Uterus (tissue), 4 donors: ENCODE measurements at places on chromosomes 4 and X. TPM values are rescaled to one million over a fixed set of nuclear protein-coding genes. Genes with fewer than 3 reads are reported as not detected.

Gene PPEF2
- total RNA-seq = not detected

Gene ANKRD50
- total RNA-seq = 11.5 TPM

Gene NEUROG2
- not detected for total RNA-seq

Gene NPY2R
- 0.62 TPM for total RNA-seq

Gene CXCL3
- total RNA-seq = not detected

Gene CYSLTR1
- under 0.01 TPM for total RNA-seq

DNA sequence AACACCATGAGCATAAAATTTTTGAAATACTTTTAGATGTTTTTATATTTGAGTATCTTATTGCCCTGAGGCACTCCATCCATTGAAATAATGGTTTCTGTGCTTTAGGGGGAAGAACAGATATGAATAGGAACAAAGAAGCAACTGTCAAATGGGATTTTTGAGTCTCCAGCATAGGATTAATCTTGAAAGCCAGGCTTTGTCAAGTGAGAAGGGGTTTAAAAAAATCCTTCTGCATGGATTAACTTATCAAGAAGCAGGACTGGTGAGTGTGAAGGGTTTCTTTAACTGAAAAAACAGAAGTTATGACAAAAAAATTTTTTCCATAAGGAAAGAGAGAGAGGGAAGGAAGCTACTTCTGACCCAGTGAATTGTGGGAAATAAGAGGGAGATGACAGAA is 7.6 kb upstream of the NUDT9 start:
- DNase-seq = no peak

DNA sequence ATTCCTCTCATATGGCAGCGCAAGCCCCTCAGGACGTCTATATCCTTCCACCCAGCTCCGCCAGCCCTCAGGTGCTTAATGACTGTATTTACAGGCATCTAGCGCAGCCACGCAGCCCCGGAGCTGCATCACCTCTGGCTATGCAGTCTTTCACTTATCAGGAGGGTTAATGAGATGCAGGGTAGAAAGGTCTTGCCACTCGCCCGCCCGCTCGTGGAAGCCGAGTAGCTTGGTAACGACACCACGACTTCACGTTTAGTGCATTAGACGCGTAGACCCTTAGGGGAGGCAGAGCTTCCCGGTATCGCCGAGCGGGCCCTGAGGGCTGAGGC is 1.5 kb upstream of the SLC16A2 start:
- peak; percentile 19 for DNase-seq

DNA sequence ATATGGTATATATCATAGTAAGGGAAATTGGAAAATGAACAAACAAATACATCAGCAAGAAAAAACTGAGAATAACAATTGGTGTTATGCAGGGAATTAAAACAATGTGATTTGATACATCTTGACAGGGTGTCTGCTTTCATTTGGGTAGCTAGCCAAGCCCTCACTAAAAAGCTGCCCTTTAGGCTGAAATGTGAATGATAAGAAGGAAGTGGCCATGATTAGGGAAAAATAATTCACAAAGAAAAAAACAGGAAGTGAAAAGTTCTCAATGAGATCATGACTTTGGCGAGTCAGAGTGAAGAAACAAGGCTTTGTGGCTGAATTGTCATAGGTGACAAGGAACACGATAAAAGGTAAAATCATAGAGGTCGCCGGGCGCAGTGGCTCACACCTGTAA is 675.8 kb upstream of the SLIT2 start:
- DNase-seq = no peak

DNA sequence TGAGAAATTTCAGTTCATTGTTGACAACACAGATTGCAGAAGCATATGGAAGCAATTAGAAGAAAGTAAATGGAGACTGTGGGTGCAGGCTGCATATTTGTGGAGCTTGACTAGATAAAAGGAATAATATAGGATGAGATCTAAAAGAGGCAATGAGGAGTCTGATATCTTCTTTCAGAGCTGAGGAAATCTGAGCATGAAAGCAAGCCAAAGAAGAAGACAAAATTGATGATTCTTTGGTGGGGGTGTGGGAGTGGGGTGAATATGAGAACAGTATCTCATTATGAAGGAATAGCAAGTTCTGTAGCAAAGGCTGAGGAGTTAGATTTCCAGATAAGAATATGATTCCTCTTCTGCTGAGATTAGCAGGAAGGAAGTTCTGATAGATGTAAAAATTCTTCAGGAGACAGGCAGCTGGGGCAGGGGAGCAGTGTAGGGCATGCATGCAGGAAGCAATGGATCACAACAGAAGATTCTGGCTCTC is 6.1 kb upstream of the PDHA2 start:
- DNase-seq = no peak

DNA sequence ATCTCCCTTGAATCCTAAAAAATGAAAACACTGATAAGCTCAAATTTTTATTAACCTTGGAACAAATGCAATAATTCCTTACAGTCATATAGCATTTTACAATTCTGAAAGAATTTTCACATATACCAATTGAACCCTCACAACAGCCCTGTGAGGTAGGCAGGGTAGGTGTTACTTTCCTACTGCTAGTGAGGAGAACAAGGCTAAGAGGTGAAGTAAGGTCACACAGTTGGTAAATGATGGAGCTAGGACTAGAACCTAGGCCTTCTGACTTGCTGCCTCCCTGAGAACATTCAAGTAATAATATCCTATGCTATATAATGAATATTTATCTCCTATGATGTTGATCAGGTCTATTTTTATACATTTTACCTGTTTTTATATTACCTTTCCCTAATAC is 9.7 kb downstream of the TAF9B start:
- no peak for DNase-seq

DNA sequence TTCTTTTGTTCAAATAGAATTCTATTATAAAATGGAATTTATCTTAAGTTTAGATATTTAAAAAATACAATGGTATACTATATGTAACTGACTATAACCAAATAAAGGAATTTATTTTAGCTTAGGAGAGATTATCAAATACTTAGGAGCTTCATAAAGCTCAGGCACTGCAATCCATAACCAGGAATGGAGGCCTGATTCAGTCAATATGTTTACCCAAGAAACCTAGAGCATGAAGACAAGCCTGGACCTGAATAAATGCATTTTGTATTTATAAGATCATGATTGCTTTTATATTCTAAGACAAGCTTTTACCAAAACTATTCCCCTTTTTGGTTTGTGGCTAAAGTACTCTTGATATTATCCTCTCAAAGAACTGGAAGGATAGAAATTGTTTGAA is 742.6 kb downstream of the FAT4 start:
- DNase-seq = no peak

DNA sequence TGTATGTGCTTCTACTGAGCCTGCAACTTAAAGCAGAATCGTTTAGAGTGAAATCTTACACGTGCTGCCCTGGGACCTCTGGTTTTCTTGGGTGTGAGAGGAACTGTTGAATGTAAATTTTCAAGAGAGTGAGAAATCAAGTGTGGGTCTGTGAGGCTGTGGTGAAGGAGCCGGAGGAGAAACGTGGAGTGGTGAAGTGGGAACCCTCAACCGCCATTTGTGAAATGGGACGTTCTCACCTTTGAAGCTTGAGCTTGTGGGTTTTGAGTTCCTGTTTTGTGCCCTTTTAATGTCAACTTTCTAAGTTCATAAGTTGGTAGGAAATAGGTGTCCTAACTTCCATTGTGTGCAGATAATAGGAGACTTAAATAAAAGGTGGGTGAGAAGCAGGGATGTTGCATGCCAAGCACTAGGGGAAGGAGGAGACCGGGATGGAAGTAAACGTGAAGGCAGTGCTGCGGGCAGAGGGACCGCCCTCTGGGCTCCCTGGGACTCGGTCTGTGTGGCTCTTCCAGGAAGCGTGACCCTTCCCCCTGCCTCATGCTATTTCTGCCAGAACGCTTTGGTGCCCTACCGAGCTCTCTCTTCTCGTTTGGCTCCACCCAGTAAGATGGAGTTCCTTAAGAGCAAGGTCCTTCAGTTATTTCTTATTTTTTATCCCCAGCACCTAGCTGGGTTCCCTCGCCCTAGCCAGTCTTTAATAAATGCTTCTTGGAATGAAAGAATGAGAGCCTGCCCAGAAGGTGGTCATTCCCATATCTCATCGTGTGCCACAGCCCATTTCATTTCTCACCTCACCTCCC is 56.0 kb downstream of the TMEM131L start:
- DNase-seq = no peak

GRCh38 chr4:84220990-84221389 is 278.1 kb downstream of the NKX6-1 start:
- DNase-seq = no peak

GRCh38 chr4:184514121-184514988 is 40.0 kb upstream of the IRF2 start:
- DNase-seq = peak; percentile 65

DNA sequence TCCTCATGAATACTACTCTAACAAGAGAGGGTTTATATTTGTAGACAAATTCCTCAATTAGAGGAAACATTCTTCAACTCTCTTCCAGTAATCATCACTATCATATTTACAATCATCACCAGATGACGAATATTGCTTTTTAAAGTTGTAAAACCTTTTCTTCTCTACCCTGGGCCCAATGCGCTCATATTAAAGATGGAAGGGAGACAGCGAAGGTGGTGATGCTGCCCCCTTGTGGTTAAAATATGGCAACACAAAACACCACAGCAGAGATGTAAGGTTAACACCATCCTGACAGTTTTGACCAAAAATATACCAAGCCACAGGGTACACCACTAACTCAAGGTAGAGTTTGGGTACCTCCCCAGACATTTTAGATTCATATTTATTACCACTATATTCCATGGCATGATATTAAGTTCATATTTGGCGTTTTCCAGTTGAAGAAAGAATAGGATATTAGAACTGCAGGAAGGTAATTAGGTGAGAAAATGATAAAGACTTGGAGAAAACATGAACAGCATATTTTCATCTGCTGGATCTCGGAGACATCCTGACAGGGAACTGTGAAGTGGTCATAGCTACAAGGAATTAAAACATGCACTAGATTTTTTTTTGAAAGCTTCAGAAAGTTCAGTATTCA is 72.8 kb downstream of the SLC9A7 start:
- peak; percentile 13 for DNase-seq

DNA sequence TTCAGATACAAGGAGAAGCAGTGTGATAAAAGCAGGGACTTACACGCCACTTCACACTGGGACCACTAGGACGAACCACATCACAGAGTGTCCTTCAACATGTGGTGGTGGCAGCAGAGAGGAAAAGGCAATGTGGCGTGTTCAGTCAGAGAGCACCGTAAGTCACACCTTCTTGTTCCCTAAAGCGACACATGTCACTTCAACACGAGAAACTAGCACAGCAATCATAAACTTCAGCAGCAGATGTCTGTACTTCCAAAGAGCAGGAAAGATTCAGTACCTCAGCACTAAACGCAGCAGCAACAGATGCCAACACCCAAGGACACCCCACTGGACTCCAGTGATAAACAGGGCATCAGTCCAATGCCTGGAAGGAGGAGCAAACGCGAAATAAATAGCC is 96.7 kb downstream of the AREG start:
- no peak for DNase-seq

- no peak for DNase-seq
Measured at GRCh38 chrX:132741689-132742088, 216.7 kb downstream of the HS6ST2 start.

- DNase-seq = no peak
Measured at GRCh38 chr4:121765971-121766538, 1.1 kb upstream of the SMIM43 start.

DNA sequence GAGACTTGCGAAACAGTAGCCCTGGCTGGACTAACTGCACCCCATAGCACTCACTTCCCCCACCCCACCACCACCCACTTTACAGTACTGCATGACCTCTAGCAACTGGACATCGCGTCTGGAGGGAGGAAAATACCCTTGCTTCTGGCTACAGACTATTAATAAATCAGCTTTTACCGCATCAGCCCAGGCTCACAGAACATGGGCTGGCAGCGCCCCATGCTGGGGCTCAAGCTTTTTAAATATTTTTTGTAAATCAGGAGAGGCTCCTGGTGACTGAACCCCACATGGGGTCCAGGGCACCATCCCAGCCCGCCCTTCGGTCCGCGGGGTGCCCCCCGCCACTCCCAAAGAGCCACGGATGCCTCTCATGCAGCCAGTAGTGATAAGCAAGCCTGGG is 2.7 kb downstream of the HS6ST2 start:
- DNase-seq = no peak

- no peak for DNase-seq
Measured at GRCh38 chrX:70030301-70030767, 19.4 kb downstream of the AWAT2 start.

DNA sequence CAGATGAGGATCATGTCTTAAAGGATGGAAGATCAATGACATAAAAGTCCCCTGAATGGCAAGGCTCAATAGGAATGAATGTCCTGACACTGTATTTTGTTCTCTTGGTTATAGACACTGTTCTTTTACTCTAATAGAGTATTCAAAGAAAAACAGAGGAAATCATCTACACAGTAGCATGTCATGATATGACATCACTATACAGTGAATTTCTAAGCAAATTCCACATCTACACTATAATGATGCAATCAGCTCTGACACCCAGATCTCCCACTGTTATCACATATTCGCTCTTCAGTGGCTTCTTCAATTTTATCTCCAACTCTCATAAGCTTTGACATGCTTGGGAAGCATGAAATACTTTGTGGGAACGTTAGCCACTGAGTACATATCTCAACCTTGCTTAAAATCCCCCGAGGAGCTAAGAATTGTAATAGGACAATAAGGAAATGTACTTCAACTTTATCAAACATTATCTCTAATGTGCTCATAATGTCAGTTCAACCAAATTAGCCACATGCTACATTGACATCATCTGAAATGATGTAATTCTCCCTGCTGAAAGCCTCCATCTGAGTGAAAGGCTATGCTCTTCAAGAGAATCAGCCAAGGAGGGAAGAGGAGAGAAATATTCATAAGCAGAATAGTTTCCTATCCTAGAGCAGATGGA is 139.6 kb upstream of the PTCHD1 start:
- DNase-seq = no peak

GRCh38 chr4:112485930-112486329 is 30.1 kb downstream of the NEUROG2 start:
- DNase-seq = no peak

DNA sequence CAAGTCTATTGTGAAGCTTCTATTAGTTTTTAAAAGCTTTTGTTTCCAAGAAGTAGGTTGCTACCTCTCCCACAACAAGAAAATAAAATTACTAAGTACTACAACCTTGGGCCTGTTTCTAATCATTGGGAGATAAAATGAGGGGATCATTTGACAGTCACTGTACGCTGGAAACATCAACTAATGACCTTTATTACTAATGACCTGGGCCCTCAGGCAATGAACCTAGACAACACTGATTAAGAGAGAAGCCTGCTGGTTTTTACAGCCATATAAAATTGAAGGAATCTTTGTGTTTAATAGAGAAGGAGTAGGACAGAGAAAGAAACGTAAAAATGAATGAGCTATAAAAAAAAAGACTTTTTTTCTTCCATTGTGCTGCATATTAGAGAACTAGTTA is 1000.9 kb downstream of the STPG2 start:
- no peak for DNase-seq
